NCI-H187 (cell line): ENCODE measurements at places on chromosomes 16 and 17.

DNA sequence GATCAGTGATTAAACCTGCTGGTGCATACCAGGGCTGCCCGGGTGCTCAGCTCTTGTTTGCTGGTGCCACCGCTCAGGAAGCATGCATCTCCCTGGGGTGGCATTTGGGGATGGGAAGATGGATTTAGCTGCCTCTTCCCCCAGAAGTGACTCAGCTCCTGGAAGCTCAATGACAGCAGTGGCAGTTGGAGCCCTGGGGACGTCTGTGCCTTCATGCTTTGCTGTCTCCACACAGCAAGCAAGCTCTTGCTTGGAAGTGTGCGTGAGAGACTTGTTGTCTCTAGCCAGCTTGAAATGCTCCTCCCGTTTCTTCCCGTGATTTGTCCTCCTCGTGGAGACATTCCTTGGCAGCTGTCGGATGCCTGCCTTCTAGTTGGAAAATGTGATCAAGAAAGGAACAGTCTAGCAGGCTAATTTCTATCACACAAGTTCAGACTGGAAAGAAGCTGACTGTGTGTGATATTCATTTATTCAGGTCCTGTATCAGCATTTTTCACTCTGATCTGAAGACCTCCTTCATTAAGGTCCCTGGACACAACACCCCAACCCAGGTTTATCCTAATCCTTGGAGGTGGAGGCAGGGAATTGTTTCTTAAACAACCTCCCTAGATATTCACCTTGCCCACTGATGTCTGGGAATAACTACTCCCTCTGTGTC lies 73.0 kb downstream of the BMERB1 start:
- DNase-seq: no peak

DNA sequence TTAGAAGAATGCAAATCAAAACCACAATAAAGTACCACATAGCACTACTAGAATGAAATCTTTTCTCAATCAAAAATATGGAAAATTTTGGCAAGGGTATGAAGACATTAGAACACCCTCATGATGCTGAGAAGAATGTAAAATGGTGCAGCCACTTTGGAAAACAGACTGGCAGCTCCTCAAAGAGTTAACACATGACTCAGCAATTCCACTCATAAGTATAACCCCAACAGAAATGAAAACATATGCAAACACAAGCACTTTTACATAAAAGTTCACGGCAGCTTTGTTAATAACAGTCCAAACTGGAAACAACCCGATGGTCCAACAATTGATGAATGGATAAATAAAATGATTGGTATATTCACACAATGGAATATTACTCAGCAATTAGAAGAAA lies 124.5 kb downstream of the SHCBP1 start:
- DNase-seq: no peak

DNA sequence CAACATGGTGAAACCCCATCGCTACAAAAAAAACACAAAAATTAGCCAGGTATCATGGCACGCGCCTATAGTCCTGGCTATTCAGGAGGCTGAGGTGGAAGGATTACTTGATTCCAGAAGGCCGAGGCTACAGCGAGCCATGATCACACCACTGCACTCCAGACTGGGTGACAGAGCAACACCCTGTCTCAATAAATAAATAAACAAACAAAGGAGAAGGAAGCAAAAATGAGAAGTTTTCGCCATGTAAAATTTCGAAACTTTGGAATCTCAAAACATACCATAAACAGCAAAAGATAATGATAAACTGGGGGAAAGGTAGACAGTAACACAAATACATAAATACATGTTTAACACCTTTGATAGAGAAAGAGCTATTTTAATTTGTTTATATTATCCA lies 130.9 kb downstream of the ZFHX3 start:
- no peak for DNase-seq

DNA sequence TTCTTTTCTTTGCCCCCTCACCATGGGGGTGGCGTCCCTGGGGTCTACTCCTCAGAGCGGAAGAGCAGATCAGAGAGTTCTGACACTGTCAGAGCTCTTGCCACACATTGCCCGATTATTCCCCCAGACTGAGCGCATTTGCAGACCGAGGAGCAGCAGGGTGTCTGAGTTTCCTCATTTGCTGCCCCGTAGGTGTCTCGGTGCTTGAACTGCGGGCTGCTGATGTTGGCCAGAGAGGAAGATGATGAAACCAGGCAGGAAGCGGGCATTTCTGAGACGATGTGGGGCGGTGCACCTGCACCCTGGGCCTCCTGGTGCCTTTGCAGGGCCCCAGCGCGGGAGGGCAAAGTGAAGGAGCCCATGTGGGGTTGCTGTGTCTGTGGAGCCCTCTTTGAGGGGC lies 55.2 kb downstream of the ARSG start:
- no peak for DNase-seq

- DNase-seq: no peak
Measured at GRCh38 chr16:89347807-89348206, 130.3 kb downstream of the ZNF778 start.

DNA sequence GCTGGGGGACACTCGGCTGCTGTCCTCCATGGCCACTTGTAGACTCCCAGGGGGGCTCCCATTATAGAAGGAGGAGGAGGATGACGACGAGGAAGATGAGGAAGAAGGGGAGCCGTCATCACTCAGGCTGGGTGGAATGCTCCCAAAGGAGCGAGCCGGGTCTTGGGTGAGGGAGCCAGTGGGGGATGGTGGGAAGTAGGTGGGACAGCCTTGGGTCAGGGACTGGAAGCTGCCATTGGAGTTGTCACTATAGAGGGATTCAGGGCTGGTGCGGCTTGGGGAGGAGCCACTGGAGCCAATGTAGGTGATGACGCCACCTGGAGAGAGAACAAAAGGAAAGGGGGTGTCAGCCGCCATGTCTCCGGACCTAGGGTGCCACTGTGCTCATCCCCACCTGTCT lies 3.3 kb downstream of the NR1D1 start:
- DNase-seq: no peak

GRCh38 chr17:40033339-40033738 lies 18.1 kb downstream of the CSF3 start:
- no peak for DNase-seq

DNA sequence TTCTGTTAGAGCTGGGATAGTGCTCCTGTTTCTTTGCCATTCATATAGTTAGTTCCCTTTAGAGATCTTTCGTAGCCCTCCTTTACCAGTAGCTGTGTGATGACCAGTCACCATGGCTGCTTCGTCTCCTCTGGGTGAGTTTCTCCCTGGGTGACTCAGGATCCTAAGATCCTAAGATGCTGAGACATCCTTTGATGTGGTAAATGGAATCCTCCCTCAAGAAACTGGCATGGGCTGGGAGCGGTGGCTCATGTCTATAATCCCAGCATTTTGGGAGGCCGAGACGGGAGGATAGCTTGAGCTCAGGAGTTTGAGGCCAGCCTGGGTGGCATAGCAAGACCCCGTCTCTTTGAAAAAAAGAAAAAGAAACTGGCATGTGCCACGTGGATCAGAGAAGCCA lies 5.9 kb downstream of the PHAF1 start:
- DNase-seq: no peak

DNA sequence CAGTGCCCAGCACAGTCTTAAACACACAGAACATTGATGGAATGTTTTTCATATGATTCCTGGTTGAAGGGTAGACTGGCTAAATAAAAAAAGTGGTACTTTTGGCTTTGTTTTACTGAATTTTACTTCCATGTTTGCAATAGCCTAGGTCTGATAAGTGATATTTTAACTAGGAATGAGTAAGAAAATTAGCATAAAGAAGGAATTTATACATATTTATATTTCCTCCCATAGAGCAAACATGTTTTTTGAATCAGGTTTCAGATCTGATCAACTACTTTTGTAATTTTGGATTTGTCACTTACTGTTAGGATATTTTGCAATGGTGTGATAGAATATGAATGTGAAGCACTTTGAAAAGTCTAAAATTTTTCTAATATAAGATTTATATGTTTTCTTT lies 7.2 kb downstream of the NF1 start:
- no peak for DNase-seq

GRCh38 chr17:82269138-82269881 lies 4.2 kb downstream of the CSNK1D start:
- DNase-seq: no peak

- DNase-seq: no peak
Measured at GRCh38 chr16:78673884-78674283, 574.4 kb downstream of the WWOX start.

DNA sequence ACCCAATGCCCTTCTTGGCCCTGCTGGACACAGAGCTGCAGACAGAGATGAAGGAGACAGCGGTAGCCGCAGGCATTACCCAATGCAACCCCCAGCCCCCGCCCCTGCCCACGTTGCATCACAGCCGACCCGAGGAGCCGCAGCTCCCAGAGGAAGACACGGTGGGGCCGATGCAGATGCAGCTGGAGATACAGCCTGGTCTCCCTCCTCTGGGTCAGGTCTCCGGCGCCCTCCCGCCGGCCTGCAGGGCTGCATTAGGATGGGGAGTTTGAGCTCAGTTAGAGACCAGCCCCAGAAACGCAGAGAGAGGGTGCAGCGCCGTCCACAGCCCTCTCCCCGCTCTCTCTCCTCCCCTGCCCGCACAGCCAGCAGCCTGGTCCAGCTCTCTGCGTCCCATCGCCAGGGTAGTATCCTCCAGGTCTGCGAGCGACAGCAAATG lies 19.4 kb upstream of the UBE2I start:
- no peak for DNase-seq

- DNase-seq: no peak
Measured at GRCh38 chr16:53629151-53629550, 74.5 kb downstream of the RPGRIP1L start.

DNA sequence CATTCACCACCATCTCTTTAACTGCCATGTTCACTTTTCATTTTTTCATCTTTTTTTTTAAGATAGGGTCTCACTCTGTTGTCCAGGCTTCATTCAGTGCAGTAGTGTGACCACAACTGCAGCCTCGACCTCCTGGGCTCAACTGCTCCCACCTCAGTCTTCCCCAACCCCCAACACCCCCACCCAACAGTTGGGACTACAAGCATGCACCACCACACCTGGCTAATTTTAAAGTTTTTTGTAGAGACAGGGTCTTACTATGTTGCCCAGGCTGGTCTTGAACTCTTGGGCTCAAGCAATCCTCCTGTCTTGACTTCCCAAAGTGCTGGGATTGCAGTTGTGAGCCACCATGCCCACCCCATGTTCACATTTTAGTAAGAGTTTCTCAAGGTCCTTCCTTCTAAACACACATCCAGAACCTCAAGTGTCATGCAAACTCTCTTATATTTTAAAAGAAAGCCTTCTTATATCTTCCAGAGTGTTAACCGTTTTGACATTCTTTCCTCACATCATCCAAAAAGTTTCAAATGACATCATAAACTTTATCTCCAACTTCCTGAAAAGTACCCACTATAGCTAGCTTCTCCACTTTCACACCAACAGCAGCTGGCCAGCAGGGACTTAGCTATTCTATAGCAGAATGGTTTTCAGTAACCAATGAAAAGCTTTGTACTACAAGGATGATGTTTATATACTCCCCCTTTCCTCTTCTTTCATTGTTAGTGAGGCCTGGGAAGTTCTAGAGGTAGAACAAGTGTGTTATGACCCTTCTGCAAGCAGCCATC lies 49.3 kb downstream of the TRAF4 start:
- DNase-seq: no peak

- no peak for DNase-seq
Measured at GRCh38 chr16:50261707-50262235, 4.6 kb upstream of the ADCY7 start.
